ENCODE measurements at places on chromosomes 16 and 17.
A peak's percentile ranks its signal among the peaks of the same experiment; 100 is the strongest.

DNA sequence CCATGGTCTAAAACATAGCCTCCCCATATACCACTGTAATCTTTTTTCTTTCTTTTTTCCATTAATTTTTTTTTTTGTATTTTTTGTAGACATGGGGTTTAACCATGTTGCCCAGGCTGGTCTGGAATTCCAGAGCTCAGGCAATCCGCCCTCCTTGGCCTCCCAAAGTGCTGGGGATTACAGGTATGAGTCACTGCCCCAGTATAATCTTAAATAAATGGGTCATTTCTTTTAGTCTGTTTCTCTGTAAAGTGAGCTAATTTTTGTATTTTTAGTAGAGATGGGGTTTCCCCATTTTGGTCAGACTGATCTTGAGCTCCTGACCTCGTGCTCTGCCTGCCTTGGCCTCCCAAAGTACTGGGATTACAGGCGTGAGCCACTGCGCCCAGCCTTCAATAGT, 5.7 kb upstream of the NME1 start:
- DNase-seq = no peak

GRCh38 chr16:35753559-35754390, 2294.4 kb downstream of the TP53TG3F start:
- DNase-seq = no peak

GRCh38 chr17:81821603-81822311, 11.3 kb downstream of the MCRIP1 start:
- DNase-seq = peak; percentile 89

DNA sequence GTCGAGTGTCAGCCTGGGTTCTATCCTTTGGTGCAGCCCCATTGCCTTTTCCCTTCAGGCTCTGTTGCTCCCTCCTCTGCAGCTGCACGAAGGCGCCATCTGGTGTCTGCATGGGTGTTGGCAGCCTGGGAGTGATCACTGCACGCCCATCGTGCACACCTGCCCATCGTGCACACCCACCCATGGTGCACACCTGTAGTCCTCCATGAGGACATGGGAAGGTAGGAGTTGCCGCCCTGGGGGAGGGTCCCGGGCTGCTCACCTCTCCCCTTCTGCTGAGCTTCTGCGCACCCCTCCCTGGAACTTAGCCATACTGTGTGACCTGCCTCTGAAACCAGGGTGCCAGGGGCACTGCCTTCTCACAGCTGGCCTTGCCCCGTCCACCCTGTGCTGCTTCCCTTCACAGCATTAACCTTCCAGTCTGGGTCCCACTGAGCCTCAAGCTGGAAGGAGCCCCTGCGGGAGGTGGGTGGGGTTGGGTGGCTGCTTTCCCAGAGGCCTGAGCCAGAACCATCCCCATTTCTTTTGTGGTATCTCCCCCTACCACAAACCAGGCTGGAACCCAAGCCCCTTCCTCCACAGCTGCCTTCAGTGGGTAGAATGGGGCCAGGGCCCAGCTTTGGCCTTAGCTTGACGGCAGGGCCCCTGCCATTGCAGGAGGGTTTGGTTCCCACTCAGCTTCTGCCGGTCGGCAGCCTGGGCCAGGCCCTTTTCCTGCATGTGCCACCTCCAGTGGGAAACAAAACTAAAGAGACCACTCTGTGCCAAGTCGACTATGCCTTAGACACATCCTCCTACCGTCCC, 2.9 kb downstream of the CTRL start:
- DNase-seq = peak; percentile 79

- DNase-seq = no peak
Observed at GRCh38 chr17:30299000-30299399, 7.3 kb upstream of the BLMH start.

DNA sequence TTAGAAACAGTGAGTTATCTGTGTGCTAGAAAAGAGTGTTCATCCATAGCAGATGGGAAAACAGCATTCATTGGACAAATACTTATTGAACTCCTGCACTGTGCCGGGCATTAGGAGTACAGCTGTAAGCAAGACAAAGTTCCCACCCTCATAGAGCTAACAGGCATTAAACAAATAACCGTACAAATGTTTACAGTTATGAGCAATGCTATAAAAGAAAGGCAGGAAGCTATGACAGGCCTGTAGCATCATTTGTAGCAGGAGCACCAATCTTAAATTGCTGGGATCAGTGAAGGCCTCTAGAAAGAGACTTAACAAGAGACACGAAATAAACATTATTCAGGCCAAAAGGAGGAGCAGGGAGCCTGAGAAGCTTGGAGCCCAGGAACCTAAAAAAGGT, 15.6 kb downstream of the SDR42E1 start:
- no peak for DNase-seq

- no peak for DNase-seq
Observed at GRCh38 chr17:47117386-47117785, 71.7 kb downstream of the CDC27 start.

- peak; percentile 68 for DNase-seq
Observed at GRCh38 chr17:81831957-81832607, 1.0 kb downstream of the MCRIP1 start.

- no peak for DNase-seq
Observed at GRCh38 chr17:58390884-58391283, 26.4 kb downstream of the RNF43 start.

Measured in NCI-H82 (cell line).